ENCODE measurements at places on chromosomes 11 and 22.

DNA sequence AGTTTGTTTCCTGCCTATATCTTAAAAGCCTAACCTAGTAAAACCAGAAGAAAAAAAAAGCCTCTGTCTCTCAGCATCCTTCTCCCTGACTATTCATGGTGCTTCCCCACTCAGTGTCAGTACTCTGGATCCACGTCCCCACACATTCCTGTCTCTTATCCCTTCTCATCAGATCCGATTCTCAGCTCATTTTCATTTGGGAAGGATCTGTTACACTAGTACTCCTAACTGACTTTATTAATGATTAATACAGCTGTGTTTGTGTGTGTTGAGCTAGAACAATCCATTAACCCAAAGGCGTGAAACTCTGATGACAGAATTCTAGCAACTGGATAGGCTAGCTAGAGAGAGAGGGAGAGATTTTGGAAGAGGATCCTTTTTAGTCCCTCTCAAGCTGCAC lies 1.5 kb downstream of the PRRG4 start:
- no peak for DNase-seq

DNA sequence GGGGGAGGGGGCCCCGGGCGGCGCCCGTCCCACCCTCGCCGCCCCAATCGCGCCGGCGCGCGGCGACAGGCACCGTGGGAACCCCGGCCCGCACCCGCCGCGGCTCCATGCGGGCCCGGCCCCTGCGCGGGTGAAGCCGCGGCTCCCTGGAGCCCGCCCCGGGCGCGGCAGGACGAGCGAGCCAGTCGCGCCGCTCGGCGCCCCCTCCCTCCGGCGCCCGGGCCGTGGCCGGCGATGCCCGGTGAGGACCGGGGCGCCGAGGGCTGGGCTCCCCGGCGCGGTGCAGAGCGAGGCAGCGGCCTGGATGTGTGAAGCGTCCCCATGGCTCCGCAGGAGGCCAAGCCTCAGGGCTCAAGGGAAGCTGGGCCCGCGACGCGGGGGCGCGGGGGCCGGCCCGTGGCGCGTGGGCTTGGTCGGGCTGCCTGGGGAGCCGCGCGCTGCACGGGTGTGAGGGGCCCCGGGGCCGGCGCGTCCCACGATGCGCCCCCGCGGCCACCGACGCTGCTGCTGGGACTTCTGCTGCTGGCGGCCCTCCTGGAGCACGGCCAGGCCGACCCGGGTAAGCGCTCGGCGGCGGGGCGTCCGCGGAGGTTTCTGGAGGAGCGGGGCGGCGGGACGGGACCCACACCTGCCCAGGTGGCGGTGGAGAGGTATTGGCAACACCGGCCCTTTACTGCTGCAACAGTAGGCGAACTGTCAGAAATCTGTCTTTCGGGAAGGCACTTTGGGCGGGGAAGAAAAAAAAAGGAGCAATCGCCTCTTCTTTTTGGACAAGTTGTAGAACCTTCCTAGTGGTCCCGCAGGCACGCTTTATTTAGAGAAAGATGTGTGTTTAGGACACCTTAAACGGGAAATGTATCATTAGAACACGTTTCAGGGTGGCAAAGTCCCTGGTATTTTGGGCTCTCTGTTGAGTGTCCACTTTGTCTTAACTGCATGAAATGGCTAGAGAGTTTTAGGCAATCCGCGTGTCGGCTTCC lies 119.4 kb downstream of the HIPK3 start:
- no peak for DNase-seq

- no peak for DNase-seq
Measured at GRCh38 chr11:1168256-1168655, 10.5 kb downstream of the MUC5AC start.

DNA sequence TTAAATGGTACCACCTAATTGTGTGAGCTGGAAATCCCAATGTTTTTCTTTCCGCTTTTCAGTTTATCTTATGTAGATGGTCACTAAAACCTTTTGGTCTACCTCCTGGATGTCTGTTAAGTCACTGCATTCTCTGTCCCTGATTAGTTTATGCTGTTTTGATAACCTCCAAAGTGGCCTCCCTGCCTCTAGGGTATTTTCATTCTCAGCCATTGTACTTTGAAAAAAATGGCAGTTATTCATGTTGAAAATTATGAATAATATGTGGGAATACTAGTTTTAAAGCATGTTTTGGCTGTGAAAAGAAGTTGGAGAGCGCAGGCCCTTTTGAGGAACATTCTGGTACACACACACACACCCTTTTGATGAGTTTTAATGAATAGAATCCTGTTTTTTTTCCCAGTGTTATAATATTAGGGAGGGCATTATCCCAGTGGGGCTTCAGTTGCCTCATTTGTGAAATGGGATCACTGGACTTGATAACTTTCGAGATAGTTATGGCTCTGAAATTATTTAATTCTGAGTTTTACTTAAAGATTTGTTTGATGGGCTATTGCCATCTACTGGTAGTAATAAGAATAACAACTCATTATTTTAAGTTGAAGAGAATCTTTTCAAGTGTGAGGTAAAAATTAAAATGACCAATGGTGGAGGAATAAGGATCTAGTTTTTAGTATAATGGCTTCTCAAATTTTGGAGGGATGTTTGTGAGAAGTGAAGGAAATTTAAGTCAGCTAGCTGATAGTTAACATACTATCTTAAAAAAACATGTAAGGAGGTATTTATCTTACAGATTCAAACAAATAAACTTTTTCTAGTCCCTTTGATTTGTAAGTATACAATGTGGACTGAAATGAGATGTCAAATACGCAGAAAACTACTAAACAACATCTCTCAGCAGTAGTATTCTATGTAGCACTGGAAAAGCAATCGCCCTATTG lies 3.9 kb downstream of the FDX1 start:
- peak; percentile 38 for DNase-seq

DNA sequence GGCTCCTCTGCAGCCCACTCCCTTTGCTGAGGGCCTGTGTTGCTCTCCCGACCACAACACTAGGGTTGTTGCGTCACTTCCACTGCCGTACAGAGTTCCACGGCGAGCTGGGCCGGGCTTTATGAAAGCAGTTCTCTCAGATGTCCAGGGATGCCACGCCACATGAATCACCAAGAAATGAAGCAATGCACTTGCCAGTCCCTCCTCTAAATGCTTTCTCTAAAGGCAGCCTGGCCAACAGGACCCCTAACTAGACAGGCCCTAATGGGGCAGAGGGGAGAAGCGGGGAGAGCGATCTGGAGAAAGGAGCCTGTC lies 188.7 kb downstream of the CTTN start:
- DNase-seq, result no peak

GRCh38 chr11:9669954-9670353 lies 6.1 kb downstream of the SWAP70 start:
- DNase-seq, result no peak

GRCh38 chr11:46663277-46663940 lies 37.0 kb downstream of the ARHGAP1 start:
- DNase-seq, result no peak

All from central memory CD4-positive, alpha-beta T cell (primary cell).